Hindlimb muscle (tissue), 1 donor: ENCODE measurements at places on chromosomes 1 and 21.
A peak's percentile ranks its signal among the peaks of the same experiment; 100 is the strongest.

- DNase-seq: no peak
These were observed 32.4 kb downstream of the COA6 start for GRCh38 chr1:234405676-234406075.

GRCh38 chr21:21547368-21547953 lies 549.3 kb downstream of the NCAM2 start:
- no peak for DNase-seq

DNA sequence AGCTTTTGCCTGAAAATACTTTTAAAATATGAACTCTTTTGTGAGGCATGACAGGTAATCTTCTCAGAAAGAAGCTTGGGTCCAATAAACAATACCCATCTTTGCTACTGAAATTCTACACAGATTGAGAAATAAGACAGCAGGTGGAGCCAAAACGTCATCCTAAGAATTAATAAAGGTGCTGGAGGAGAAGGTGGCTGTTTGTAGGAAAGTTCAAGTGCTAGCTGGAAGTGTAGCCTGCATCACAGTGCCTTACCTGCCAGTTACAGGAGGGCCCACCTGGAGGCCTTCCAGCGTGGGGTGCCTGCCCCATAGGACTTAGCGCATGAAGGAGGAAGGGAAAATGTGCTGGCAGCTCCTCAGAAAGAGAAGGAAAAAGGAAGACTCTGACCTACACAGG lies 93.7 kb downstream of the TTC3 start:
- DNase-seq: no peak

DNA sequence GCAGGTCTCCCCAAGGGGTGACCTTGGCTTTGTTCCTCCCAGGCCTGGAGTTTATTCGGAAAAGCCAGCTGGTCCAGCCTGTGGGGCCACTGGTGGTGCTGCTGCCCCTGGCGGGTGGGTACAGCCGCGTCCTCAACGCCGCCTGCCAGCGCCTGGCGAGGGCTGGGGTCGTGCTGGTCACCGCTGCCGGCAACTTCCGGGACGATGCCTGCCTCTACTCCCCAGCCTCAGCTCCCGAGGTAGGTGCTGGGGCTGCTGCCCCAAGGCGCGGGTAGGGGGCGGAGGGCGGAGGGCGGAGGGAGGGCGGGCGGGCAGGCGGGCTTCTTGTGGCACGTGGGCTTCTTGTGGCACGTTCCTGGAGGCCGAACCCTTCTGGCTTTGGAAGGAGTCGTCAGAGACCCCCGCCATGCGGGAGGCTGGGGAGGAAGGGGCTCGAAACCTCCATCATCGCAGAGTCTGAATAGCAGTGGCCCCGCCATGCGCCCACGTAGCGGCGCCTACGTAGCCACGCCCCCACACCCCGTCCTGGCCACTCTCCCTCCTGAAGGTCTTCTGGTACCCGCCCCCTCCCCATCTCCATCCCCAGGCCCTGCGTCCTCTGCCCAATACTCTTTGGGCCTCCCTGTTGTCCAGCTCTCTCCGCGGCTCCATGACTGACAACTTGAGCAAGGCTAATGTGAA lies 16.7 kb downstream of the PCSK9 start:
- no peak for DNase-seq

DNA sequence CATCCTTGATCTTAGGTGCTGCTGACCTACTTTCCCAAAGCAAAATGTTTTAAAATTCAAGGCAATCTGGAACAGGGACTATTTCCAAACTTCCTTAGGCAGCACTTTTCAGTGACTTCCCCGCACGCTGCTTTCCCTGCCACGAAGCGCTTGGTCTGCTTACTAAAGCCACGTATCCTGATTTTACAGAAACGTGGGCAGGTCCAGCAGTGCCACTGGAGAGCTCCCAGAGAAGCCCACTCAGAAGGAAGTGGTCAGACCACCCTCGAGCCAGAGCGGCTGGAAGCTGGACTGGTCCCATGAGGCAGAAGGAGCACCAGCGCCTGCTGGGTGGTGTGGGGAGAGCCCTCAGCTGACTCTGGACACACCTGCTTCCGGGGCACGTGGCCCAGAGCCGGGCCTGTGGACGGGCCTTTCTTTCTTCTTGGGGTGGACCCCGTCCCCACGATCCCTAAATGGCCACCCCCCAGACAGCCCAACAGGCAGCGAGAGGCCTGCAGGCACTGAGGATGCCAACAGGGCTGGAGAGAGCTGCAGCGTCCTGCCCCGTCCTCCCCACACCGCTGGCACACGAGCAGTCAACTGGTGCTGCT lies 23.2 kb downstream of the PTTG1IP start:
- DNase-seq: no peak

GRCh38 chr1:183991348-183991747 lies 46.2 kb downstream of the COLGALT2 start:
- no peak for DNase-seq

DNA sequence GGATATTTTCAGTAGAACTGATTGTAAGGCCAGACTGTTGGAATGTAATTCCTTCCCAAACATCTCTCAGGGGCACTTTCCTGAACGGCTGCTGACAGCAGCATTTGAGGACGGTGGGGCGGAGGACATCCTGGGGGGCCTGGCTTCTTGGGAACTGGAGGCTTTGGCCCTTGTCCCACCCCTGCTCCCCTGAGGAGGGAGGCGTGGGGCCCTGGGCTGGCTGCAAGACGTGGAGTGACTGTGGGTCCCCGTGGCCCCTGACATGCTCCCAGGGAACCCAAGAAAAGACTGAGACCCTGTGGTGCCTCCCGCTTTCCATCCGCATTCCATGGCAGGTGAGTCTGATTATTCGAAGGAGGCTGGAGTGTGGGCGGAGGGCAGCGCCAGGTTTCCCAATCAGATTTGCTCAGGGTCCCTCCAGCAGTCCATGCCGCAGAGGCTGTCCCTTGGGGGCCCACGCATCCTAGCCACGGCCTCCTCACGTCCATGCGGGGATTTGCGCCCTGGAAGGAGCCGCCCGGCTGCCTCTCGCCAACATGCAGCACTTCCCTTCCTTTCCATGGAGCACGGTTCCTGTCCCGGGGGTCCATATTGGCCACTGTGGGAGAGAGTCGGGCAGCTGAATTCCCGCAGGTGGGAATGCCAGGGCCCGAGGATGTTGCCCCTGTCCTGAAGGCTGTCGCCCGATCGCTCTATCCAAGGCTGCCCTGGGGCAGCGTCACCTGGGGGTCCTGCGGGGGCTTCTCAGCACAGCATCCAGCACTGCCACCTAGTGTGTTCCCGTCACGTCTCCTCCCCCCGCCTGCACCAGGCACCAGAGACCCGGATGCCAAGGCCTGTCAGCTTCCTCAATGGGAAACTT lies 69.0 kb downstream of the FAAP20 start:
- no peak for DNase-seq

- peak; percentile 17 for DNase-seq
These were observed 61.4 kb upstream of the CXADR start for GRCh38 chr21:17451364-17451891.

DNA sequence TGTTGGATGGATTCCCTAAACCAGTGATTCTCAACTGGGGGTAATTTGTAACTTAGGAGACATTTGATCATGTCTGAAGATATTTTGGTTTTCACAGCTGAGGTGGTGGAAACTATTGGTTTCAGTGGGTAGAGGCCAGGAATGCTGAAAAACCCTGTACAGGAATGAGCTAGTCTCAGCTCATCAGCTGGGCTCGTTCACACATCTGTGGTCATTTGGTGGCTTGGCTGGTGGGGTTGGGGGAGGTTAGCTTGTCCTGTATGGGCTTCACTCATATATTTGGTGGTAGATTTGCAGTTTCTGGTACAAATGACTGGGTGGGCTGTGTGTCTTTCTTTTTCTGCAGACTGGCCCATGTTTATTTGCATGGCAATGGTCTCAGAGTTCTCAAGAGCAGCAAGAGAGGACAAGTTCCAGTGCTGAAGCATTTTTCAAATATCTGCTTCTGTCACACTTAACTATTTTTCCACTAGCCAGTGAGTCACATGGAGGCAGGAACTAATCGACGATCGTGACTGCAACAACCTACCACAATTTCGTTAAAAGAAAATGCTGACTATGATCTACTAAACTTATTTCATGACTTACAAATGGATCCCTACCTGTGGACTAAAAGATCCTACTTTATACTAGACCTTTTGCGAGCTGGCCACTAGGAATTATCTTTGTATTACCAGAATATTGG lies 321.7 kb upstream of the PLXNA2 start:
- no peak for DNase-seq
